ENCODE measurements at places on chromosomes 2 and 18.
A peak's percentile ranks its signal among the peaks of the same experiment; 100 is the strongest.

DNA sequence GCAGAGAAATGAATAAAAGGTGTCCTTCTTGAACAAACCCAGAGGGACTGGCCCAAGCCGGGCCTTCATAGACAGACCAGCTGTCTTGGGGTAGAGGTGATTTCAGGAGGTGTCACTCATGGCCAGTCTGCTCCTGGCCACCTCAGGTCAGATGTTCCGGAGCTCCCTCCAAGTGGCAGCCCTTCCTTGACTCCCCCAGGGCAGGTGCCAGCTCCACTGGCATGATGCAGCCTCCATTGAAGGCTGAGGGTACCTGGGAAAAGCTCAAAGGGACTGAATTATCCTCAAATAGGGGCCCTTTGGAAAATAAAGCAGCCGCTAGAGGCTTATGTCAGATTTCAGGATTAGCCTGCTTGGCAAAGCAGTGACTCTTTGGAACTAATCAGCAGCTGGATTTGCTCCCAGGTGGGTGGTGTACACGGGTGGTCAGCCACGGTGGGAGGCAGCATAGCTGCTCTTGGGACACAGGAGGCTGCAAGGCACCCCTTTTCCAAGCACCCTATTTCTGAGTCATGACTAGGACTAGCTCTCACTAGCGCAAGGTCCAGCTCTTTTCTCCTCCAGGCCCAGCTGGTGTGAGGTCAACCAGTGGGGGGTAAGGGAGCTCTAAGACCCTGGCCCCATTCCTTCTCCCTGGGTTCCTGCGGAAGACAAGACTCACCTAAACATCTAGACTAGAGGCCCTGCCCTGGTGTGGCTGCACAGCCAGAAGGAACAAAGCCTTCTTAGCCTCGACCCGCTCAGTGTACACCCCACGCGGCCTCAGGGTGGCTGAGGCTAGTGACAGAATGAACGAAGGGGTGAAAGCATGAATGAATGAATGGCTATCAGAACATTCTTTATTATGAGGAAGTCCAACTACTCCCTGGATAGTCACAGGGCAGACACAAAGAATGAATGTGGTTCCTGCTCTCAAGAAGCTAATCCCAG is 29.3 kb downstream of the HS1BP3 start:
- no peak for DNase-seq

DNA sequence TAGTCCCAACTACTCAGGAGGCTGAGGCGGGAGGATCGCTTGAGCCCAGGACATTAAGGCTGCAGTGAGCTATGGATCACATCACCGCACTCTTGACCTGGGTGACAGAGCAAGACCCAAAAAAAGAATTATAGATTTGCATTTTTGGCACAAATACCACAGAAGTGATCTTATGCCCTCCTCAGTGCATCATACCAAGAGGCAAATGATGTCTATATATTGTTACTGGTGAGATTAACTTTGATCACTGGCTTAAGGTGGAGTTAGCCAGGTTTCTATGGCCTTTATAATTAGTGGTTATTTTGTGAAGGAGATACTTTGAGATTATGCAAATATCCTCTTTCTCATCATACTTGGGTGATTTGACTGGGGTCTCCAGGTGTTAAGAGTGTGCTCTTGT is 22.1 kb upstream of the CATIP start:
- no peak for DNase-seq

DNA sequence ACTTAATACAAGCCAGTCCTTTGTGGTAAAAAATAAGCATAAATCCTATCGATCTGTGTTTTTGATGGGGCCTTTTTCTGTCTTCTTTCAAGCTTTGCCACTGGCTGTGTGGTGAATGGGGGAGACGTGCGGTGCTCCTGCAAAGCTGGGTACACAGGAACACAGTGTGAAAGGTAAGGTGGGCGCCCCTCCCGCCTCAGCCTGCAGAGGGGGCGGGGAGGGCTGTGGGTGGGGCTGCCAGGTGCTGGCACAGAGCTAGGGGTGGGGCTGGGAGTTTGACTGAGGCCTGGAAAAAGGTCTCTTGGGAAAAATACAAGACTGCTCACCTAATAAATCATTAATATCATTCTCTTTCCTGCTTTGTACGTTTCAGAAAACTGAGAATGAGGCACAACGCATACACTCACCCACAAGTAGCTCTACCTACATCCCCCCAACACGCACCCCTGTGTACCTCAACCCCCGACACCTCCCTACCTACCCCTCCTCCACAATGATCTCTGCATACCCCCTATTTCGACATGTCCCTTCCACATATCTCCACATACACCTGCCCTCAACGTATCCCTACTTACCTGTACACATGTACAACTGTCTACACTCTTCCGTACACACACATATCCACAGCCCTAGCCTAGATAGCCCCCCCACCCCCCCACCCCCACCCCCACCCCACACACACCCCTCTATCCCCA is 129.7 kb upstream of the TTC39C start:
- DNase-seq: no peak

DNA sequence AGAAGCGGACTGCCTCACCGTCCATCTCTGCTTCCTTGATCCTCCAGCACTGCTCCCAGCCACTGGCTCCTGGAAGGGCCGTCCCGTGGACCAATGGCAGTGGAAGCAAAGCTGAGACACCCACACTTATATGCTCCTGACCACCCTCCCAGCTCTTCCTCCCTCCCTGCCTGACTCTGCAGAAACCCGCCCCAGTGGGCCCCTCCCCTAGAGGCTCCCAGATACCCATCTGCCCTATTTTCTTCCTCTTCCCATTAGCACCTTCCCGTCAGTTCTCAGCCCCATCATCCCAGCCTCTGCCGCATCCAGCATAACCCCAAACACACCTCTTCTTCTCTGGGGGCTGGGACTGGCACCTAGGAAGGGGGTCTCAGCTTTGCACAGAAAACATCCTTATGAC is at the start of gene CLEC4F:
TSS of gene CLEC4F (minus strand) at position 101 of the 400 bp plus-strand sequence. CDS start at position 25, 76 bp downstream.
- DNase-seq: no peak

DNA sequence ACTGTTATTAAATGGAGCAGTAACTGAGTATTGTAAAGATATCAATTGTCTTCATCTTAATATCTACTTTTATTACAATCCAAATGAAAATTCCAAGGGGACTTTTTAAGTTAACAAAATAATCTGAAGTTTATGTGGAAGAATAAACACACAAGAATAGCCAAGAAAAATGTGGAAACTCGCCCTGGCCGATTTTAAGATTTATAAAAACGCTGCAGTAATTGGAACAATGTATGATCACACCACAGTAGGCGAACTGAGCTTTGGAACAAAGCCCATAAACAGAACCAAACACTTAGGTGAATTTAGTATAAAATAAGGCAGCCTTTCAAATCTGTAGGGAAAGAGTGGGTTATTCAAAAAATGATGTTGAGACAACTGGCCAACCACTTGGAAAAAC is 96.3 kb downstream of the ANTXR1 start:
- DNase-seq: no peak

DNA sequence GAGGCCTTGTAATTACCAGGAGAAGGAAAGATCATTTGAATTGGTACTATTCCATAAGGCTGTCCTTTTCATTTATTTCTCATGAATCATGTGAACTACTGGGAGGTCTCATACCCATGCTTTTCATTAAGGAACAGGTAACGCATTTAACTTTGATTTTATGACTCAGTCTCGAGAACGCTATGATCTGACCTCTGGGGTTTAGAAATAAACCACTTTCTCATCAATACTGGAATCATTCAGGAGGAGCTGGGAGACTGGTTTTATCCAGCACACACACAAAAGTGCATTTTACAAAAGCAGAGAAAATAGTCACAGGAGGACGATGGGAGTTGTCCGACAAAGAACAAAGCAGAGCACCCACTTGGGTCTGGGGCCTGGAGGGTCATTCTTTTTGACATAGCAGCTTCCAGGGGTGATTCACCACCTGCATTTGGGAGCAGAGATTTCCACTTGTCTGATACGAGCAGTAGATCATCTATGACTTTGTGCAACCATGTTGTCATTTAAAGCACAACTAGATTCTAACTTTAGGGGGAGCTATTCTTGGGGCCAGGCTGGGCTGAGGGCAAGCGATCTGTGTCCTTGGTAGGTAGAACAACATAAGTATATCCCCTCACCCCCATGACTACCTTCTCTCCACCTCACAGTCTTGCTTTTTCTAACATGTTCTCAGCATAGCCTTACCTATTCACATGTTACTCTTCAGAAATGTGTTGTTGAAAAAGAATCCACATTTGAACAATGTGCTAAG is 95.9 kb upstream of the SCG2 start:
- DNase-seq: no peak

- DNase-seq: no peak
Observed at GRCh38 chr2:178223806-178224205, 29.5 kb downstream of the OSBPL6 start.

GRCh38 chr18:42413870-42414269 is 458.8 kb downstream of the PIK3C3 start:
- DNase-seq: no peak

- DNase-seq: no peak
Observed at GRCh38 chr18:24293254-24293653, 104.4 kb downstream of the OSBPL1A start.

DNA sequence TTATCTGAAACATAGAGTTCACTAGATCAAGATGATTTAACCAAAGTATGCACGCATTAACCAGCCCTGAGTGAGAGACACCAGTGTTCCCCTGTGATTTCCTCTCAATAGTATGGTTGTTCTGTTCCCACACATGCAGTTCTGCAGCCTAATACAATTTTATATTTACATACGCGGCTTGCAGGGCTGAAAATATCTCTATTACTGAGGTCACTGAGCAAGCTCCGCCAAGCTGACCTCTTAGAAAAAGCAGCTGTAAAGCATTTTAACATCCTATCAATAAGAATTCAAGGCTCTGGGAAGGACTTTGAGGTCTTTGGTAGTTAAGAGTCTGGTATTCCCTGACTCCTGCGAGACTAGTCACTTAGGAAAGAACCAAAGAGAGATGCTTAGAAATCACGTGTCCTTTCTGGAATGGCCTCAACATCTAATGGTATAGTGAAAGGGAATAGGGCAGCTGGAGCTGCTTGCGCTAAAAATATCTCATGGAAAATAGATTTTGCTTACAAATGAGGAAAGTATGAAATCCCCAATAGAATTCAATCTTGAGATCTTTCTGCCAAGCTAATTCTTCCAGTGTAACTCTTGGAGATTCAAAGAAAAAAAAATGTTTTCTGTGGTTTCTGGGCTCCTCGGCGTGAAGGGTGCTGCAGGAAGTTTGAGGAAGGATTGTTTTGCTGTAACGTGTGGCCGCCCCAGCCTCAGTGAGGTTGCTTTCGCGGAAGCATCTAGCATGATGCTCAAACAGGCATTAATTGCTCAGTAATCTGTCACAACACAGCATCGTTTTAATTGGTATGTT is 59.2 kb downstream of the DOCK10 start:
- DNase-seq: peak; percentile 44

- DNase-seq: peak; percentile 40
Observed at GRCh38 chr2:174485788-174486562, 854 bp downstream of the GPR155 start.

- DNase-seq: no peak
Observed at GRCh38 chr2:239440511-239440959, 39.7 kb upstream of the HDAC4 start.

DNA sequence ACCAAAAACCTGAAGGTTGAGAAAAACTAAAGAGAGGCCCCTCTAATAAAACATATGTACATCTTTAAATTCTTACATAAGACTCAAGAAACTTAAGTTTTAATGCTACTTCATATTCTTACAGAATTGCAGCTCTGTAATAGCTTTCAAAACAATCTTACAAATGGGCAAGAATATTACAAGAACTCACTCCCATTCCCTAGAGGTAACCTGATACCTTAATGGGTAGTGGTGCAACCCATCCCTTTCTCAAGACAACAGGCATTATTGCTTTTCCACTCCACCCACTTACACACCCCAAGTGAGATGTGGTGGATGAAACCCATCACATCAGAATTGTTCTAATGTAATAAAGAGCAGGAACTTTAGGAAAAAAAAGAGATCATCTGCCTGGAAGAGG is 103.7 kb downstream of the RBMS1 start:
- no peak for DNase-seq

DNA sequence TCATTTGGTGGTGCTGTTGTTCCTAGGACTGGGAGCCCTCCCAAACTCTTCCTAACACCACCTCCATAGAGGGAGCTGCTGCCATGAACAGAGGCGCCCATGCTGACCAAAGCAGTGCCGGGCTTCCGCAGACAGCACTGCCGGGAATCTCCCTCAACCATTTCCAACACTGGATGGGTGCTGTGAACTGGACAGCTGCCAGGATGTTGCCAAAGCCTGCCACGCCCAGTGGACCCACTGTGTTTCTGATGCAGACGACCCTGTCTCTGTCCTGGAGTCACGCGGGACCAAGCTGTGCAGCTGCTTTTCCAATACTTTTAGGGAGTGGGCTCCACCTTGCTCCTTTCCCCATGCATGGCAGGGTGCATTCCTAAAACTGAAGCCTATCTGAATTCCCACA is 16.9 kb upstream of the GNAL start:
- no peak for DNase-seq

DNA sequence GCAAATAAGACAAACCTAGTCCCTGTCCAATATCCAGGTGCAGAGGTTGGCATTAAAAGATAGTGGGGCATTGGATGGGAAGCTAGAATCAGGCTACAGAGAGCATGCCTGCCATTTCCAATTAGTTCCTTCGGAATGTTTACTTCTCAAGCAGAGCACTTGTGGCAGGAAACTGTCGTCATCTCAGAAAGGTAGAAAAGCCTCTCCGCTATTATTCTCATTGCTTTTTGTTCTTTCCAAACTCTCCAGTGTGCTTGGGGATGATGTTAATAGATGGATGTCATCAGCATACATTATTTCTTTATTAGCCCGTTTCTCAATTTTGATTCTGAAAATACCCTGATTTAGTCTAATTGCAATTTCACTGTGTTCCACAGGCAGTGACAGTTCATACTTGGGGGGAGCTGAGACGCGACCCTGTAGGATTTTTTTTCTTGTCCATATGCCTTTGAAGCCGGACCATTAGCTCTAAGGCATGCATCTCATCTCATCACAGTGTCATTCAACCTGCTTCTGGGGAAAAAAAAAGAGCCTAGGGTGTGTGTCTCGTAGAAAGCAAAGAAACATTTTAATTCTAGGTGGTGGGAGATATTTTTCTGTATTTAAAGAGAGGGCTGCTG is 7.7 kb downstream of the ASB18 start:
- no peak for DNase-seq

GRCh38 chr2:176914371-176914770 is 298.2 kb upstream of the HNRNPA3 start:
- DNase-seq: no peak

DNA sequence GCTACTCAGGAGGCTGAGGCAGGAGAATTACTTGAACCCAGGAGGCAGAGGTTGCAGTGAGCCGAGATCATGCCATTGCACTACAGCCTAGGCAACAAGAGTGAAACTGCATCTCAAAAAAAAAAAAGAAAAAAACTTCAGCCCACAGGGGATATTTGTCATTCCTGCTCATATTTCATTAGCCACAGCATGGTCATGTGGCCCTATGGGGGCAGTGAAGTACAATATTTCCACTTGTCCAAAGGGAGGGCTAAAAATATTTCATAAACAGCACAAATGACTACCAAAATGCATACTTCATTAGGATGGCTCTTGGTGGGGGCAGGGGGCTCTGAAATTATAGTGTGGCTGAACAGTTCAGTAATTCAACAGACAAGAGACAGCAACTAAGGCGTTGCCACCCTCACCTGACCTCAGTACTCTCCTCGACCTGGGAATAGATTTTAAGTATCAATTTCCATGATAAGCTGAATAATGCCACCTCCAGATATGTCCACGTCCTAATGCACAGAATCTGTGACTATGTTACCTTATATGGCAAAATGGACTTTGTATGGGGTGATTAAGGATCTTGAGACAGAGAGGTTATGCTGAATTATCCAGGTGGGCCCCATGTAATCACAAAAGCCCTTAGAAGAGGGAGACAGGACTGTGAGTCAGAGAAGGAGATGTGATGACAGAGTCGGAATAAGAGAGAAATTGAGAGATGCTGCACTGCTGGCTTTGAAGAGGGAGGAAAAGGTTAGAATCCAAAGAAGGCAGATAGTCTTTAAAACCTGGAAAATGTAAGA is 158.2 kb upstream of the CRIM1 start:
- no peak for DNase-seq

Measured in activated T-cell treated with anti-CD3 and anti-CD28 coated beads, Interleukin-2, amount 50 U/mL, for 1 hour (primary cell).